ENCODE measurements at places on chromosomes 2 and 18.

GRCh38 chr2:105422801-105423200, 23.9 kb upstream of the FHL2 start:
- no peak for DNase-seq

- no peak for DNase-seq
These were observed 192.5 kb downstream of the EN1 start for GRCh38 chr2:118654945-118655344.

- DNase-seq = no peak
These were observed 137.6 kb upstream of the BCL2L11 start for GRCh38 chr2:110983133-110983532.

DNA sequence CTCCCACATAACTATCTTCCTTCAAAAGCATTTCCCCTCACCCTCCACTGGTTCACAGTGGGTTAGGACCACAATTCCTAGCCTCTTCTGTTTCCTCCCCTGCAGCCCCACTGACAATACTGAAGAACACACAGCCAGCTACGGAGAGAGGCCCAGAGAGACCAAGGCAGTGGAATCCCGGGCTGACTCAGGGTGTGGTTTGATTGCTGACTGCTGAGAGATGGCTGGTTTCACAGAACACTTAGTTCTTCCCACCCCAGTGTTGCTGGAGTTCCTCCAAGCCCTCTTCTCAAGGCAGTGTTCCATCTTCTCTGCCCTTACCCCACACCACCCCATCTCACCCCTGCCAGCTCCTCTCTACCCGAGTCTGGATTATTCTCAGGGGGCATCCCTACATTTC, 43.3 kb upstream of the ZFP36L2 start:
- DNase-seq = no peak

GRCh38 chr2:224038049-224038829, 847 bp downstream of the SERPINE2 start:
- DNase-seq = no peak

DNA sequence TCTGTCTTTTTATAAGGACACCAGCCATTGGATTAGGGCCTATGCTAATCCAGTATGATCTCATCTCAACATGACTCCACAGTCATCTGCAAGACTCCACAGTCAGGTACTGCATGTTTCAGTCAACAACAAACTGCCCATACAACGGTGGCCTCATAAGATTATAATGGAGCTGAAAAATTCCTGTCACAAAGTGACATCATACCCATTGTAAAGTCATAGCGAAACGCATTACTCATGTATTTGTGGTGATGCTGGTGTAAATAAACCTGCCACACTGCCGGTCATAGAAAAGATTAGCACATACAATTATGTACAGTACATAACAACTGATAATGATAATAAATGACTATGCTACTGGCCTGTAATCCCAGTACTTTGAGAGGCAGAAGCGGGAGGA, 102.2 kb downstream of the TEX51 start:
- no peak for DNase-seq

GRCh38 chr2:222525811-222526210, 101.5 kb downstream of the SGPP2 start:
- no peak for DNase-seq

GRCh38 chr18:2939317-2939716, 73.6 kb downstream of the LPIN2 start:
- no peak for DNase-seq

- DNase-seq = no peak
These were observed 159.8 kb downstream of the CELF4 start for GRCh38 chr18:37405772-37406171.

GRCh38 chr18:5992381-5992780, 97.1 kb upstream of the TMEM200C start:
- no peak for DNase-seq

DNA sequence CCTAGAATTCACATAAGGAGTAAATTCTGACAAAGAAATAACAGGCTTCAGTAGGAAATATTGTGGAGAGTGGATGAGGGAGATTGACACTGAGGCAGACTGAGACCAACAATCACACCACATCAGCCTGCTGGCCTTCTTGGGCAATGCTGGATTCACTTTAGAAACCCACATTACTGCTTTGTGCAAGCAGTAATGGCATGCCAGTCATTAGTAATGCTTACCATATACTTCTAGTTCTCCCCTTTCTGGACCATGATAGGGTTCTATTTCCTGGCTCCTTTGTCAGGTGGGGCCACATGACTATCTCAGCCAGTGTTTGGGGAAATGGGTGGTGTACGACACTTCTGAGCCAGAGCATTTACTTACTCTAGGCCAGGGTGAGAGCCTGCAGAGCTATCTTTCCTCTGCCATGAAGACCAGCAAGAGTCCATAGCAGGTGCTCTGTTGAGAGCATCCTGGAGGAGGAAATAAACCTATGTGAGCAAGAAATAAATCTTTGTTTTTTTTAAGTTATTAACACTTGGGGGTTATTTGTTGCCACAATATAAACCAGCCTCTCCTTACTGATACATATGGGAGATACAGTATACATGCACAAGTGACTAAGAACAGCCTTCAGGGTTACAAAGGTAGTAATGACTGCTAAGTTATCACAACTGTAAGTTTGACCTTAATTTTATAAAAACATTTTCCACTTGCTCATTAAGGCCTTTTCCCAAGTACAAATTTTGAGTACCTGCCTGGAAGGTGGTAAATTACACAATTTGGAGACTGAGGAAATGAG, 89.3 kb upstream of the TANK start:
- DNase-seq = no peak

- DNase-seq = no peak
These were observed 52.6 kb downstream of the AGPS start for GRCh38 chr2:177445200-177445599.

GRCh38 chr2:51813247-51813646, 781.3 kb upstream of the NRXN1 start:
- DNase-seq = no peak

- DNase-seq = no peak
These were observed 1552.3 kb upstream of the SLC39A10 start for GRCh38 chr2:194104687-194105086.

- no peak for DNase-seq
These were observed 25.6 kb downstream of the DNMT3A start for GRCh38 chr2:25316101-25316500.

- DNase-seq = no peak
These were observed 83.2 kb upstream of the DTNB start for GRCh38 chr2:25756536-25756935.

DNA sequence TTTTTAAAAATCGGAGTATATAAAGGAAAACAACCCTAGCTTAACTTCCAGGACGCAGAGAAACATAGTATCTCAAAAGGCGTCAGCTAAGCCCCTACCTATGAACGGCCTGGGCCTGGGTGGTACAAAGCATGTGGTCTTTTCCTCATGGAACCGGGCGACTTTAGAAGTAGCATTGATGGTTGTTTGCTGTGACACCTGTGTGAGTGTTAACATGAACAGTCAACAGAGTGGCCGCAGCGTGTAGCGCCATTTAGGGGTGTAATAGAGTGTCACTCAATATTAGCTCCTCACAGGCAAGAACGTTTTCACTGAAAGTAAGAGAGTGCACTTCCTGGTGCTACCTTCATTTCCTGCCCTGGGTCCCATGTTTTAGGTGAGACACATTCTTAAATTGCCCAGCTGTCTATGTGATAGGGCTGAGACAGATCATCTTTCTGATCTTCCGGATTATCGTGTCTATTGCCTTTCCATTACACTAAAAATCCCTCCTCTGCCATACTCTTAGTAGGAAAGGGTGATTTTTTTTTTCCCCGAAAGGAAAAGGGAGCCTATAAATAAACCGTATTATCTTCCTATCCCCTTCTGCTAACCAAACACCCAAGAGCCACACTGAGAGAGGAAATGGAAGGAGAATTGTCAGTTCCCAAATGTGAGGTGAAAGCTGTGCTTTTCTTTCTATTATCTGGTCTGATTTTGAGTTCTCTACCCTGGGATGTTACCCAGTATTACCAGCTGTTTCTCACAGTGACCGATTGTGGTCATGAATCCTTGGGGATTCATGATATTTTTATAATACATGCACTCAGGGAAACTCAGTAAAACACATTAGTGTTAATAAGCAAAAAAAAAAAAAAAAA, 1.3 kb downstream of the GORASP2 start:
- DNase-seq = no peak

GRCh38 chr2:64762301-64762997, 108.7 kb upstream of the SERTAD2 start:
- DNase-seq = no peak

DNA sequence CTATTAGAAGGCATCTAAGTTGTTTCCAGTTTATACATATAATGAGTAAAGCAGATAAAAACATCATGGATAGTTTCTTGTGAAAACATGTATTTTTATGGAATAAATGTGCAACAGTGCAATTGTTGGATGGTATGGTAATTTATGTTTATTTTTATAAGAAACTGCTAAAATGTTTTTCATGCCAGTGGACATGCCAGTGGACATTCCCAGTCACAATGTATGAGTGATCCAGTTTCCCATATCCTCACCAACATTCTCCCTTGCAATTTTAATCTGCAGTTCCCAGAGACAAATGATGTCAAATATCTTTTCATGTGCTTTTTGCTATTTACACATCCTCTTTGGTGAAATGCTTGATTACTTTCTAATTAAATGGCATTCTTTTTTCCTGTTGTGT, 818.6 kb downstream of the SUCLG1 start:
- DNase-seq = no peak

DNA sequence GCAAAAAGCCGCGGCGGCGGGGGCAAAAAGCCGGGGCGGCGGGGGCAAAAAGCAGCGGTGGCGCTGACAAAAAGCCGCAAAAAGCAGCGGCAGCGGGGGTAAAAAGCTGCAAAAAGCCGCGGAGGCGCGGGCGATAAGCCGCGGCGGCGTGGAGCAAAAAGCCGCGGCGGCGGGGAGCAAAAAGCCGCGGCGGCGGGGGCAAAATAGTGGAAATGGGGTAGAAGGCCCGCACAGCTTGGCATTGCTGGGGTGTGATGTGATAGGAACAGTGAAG, 450.1 kb downstream of the ANKRD30B start:
- DNase-seq = no peak

GRCh38 chr2:26694001-26694400, 1.5 kb downstream of the KCNK3 start:
- DNase-seq = no peak

- no peak for DNase-seq
These were observed 308.0 kb upstream of the PIK3C3 start for GRCh38 chr18:41646915-41647620.

- DNase-seq = no peak
These were observed 45.3 kb downstream of the POLE4 start for GRCh38 chr2:75003773-75004172.

- no peak for DNase-seq
These were observed 1.4 kb downstream of the GPR35 start for GRCh38 chr2:240626531-240627300.

- DNase-seq = no peak
These were observed 156.1 kb downstream of the FAM210A start for GRCh38 chr18:13570216-13570615.

DNA sequence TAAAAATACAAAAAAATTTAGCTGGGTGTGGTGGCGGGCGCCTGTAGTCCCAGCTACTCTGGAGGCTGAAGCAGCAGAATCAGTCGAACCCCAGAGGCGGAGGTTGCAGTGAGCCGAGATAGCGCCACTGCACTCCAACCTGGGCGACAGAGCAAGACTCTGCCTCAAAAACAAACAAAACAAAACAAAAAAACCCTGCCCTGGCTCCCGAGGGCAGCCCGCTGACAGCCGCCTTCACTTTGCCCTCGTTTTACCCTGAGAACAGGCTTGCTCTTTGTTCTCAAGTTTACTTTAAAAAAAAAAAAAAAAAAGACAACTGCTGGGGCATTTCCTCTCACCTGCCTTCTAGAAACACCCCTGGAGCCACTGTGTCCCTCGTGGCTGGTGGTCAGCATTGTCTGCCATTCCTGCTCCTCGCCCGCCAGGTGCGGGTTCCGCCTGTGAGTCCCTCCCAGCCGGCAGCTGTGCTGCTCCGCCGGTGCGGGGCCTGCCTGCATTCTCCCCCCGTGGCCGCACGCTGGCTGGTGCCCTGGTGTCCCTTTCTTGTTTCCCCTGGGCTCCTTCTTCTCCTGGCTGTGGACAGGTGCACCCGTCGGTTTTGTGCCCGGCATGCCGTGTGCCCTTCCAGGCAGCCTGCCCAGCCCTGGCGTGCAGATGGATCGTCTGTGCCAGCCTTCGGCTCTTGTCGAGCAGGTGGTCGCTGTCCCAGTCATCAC, 105.7 kb downstream of the USP40 start:
- no peak for DNase-seq

DNA sequence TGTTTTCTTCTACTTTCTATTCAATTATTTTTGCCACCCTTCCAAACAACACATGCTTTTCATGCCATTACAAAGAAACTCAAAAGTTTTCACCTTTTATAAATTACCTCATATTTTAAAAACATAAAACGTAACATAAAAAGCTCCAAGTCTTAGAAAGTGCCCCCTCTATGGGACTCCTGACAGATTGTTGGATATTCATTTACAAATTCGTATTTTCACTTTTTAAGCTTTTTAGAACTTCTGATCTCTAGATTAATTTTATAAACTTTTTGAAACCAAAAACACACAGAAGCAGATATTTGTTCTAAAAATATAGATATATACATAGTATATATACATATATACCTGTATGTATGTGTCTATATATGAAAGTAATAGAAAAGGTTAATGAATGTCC, 1.5 kb downstream of the COL5A2 start:
- DNase-seq = no peak

DNA sequence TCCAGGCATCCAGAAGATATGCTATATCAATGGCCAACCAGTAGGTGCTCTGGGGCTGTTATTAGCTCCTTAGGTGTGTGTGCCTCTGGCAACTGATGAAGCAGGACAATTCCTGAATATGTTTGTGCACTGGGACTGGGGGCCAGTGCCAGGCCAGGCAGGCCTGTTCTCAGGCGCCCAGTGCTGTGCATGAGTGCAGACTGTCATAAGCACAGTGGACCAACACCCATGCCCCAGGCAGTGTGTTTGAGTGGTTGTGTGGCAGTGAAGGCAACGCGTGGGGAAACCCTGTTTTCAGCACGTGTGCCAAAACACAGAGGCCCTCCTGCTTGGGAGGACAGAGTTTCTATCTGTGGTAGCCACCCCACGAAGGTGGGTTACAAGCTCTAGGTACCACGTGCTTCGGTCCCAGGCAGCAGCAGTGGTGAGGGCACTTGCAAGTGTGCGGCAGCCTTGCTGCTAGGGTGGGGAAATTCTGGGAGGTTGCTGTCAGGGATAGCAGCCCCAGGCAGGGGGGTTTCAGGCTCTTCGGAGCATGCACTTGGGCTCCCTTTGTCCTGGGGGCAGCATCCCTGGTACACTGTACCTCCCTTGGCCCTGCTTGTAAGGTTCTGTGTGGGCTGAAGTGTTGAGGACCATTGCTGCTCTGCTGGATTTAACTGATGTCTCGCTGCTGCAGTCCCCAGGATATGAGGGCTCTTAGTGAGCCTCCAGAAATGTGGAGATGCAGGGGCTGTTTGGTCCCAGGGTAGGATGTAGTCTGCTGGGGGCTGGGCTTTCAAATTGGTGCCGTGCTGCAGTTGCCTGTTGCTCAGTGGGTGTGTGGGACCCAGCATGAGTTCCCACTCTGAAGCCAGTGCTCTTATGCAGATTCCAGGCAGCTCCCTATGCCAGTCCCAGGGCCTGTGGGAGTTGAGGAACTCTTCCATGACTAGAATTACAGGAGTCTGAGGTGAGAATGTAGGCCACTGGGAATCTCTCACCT, 280.9 kb downstream of the RPRM start:
- no peak for DNase-seq

- DNase-seq = peak; percentile 40
These were observed 12.1 kb downstream of the CD226 start for GRCh38 chr18:69935319-69936190.

- DNase-seq = no peak
These were observed 122.5 kb upstream of the LTBP1 start for GRCh38 chr2:32824070-32824809.

All from stimulated activated CD8-positive, alpha-beta memory T cell treated with anti-CD3 and anti-CD28 coated beads, Interleukin-15, amount 100 ng/mL, for 24 hours (primary cell).